ENCODE measurements at places on chromosomes 1 and 21.

DNA sequence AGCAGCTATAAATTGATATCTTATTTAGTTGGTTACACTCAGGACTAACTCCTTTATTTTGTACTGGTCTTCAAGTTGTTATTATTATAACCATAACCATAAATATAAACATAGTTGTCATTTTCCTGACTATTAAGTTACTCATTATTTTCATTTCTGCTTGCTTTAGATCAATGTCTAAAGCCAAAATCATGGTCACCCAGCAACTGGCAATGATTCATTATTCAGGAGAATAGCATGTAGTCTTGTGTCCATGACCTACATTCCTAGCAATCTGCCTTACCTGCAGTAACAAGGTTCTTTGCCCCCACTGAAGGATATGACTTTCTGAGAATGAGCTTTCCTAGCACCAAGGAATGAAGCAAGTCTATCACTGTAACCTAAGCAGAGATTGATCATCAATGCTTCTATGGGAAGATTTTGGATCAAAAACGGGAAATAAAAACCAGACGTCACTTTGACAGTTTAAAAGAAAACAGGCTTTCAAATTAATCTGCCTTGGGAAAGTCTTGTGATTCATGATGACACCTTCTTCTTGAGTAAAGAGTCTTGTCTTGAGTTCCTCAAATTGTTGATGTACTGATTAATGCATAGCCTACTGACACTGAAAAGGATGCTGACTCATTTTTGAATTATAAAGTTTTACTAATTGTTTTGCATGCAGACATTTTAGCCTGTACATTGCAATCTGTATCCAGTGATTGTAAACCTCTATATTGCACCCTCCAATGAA is 203.3 kb upstream of the IVNS1ABP start:
- DNase-seq = no peak

GRCh38 chr1:26043765-26044164 is 2.2 kb downstream of the SLC30A2 start:
- no peak for DNase-seq

DNA sequence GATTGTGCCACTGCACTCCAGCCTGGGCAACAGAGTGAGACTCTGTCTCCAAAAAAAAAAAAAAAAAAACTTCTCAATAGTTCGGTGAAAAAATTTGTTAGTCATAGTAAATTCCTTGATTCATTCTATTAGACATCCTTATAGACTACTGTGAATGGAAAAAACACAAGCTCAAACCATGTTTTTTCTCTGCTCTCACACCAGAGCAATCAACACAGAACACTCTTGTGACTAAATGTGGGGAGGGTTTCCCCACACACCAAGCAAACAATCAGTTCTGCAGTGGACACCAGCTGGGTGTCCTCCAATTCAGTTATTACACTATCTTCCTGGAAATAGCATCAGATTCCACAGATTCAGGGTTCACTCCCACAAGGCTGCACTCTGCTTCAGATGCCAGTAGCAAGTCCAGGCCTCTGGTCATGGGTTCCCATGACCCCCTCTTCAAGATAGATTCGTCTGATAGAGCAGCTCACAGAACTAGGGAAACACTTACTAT is 69.1 kb upstream of the TEKT2 start:
- DNase-seq = no peak

GRCh38 chr1:233587958-233588799 is 25.7 kb upstream of the KCNK1 start:
- no peak for DNase-seq

GRCh38 chr1:205274041-205274691 is 46.4 kb downstream of the TMCC2 start:
- no peak for DNase-seq

DNA sequence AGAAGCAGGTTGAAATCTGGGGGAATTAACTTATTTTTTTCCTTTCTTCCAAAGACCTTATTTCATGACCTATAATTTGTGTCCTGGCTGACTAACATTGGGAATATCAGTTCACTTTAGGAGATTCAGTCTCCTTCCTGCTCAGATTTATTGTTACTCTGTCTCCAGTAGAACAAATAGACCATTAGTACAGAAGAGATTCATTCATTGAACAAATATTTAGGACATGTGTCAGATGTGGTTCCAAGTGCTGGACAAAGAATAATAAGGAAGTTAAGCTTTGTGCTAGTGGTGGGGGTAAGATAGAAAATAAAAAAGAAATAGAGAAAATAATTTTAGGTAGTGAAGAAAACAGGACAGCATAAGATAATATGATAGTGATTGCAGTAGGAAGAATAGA is 20.3 kb downstream of the ZMYM4 start:
- no peak for DNase-seq

- no peak for DNase-seq
These were observed 4.1 kb upstream of the PTAFR start for GRCh38 chr1:28180306-28181305.

- DNase-seq = no peak
These were observed 23.9 kb downstream of the CAPN8 start for GRCh38 chr1:223641523-223642039.

- DNase-seq = peak; percentile 50
These were observed 28.2 kb downstream of the STPG1 start for GRCh38 chr1:24385160-24385940.

GRCh38 chr1:232307296-232308017 is 322.5 kb downstream of the SIPA1L2 start:
- no peak for DNase-seq

DNA sequence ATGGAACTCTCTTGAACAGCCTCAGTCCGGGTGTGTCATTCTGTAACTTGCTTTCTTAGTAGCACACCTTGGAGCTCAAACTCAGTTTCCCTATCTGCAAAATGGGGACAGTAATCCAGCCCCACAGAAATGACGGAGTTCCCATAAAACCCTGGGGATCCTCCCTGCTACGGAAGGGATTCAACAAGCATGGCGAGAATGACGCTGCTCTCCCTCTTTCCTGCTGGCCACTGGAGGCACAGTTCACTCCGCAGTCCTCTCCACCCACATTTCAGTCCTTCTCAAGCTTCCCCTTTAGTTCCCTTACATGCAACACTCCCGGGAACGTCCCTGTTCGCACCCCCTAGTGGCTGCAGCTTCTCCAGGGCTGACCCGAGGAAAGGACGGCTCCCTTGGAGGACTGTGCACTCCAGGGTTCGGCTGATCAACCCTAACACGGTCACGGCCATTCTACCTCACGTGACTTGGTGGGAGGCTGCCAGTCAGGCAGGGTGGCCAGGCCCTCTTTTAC is 20.6 kb downstream of the RUNX3 start:
- DNase-seq = no peak

DNA sequence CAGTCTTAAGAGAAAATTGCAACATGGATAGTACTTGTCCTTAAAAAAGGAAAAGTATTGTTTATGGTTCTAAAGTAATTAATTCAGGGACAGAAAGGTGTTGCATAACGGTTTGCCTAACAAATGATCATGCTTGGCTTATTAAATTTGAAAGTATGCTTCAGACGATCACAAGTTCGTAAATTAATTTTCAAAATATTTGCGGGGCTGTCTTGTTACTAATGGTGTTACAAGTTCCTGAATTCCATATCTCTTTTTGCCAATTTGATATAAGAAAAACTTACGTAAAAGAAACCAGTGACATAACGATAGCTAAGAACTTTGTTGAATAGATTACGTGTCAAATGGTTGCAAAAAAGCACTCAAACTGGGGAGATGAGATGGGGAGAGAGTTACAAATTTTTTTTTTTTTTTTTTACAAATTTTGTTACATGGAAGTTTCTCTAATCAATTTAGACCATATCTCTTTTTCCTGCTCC is 1.3 kb downstream of the AGO3 start:
- no peak for DNase-seq
